ENCODE measurements at places on chromosomes 11 and 22. TPM values are rescaled to one million over a fixed set of nuclear protein-coding genes. Genes with fewer than 3 reads are reported as not detected.

The SYCE3 gene
- polyA plus RNA-seq = not detected

The OR2AG1 gene
- polyA plus RNA-seq = not detected

The C11orf21 gene
- not detected for polyA plus RNA-seq

The SLC36A4 gene
- polyA plus RNA-seq = 9.6 TPM

The IL10RA gene
- polyA plus RNA-seq = not detected

The DDI1 gene
- not detected for polyA plus RNA-seq

The TIGD3 gene
- 0.04 TPM for polyA plus RNA-seq

The CNTF gene
- 0.15 TPM for polyA plus RNA-seq

The CTSF gene
- polyA plus RNA-seq = 30.4 TPM

The DLAT gene
- 19.8 TPM for polyA plus RNA-seq

The RPS19BP1 gene
- polyA plus RNA-seq = 66.7 TPM

The KCNJ1 gene
- not detected for polyA plus RNA-seq

The TRPC6 gene
- polyA plus RNA-seq = 8.2 TPM

The PIK3IP1 gene
- polyA plus RNA-seq = 11.8 TPM

The C11orf91 gene
- not detected for polyA plus RNA-seq

The PLEKHB1 gene
- 0.29 TPM for polyA plus RNA-seq

The APBB1 gene
- polyA plus RNA-seq = 39.5 TPM

The PHOX2A gene
- not detected for polyA plus RNA-seq

The AMPD3 gene
- 9.5 TPM for polyA plus RNA-seq

The PDE2A gene
- polyA plus RNA-seq = 0.64 TPM

The SSRP1 gene
- polyA plus RNA-seq = 102 TPM

The GGTLC2 gene
- polyA plus RNA-seq = not detected

The RHBDD3 gene
- polyA plus RNA-seq = 15.6 TPM

The ARHGAP1 gene
- polyA plus RNA-seq = 28.9 TPM

The PIH1D2 gene
- 1.7 TPM for polyA plus RNA-seq

The SPON1 gene
- not detected for polyA plus RNA-seq

The CATSPERZ gene
- not detected for polyA plus RNA-seq

The TMEM191C gene
- 1.2 TPM for polyA plus RNA-seq

The HMOX1 gene
- 71.2 TPM for polyA plus RNA-seq

The CTSD gene
- 206 TPM for polyA plus RNA-seq

The DEFB131B gene
- polyA plus RNA-seq = not detected

The F2 gene
- not detected for polyA plus RNA-seq

The SLC6A5 gene
- not detected for polyA plus RNA-seq

The RAB3IL1 gene
- polyA plus RNA-seq = 9.4 TPM

The AQP11 gene
- 1.2 TPM for polyA plus RNA-seq

The LSP1 gene
- not detected for polyA plus RNA-seq

The OR5B21 gene
- polyA plus RNA-seq = not detected

The KAT5 gene
- 31.4 TPM for polyA plus RNA-seq

The CLMP gene
- 219 TPM for polyA plus RNA-seq

The TRPM5 gene
- polyA plus RNA-seq = not detected

The TMEM191B gene
- polyA plus RNA-seq = 0.44 TPM

The CCDC188 gene
- 4.9 TPM for polyA plus RNA-seq
